ENCODE measurements at places on chromosomes 3 and 15.

DNA sequence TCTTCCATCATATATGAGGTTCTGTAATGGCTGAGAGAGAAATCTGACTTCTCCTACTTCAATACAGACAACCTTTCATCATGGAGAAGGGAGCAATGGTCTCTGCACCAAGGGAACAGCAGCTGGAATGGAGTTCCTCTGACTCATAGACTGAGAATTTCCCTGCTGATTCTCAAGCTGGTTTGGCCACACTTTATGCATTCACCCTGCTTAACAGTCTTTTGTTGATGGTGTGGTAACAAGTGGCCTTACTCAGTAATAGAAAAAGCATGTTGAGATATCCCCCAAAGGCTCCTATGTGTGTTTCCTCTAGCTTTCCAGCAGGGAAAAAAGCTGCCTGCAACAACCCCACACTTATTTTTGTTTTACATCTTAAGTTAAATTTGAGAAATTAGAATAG is 138.1 kb downstream of the GREM1 start:
- no peak for DNase-seq

GRCh38 chr15:81914734-81915256 is 131.0 kb downstream of the MEX3B start:
- no peak for DNase-seq

GRCh38 chr3:13666781-13667709 is 118.1 kb downstream of the FBLN2 start:
- no peak for DNase-seq

DNA sequence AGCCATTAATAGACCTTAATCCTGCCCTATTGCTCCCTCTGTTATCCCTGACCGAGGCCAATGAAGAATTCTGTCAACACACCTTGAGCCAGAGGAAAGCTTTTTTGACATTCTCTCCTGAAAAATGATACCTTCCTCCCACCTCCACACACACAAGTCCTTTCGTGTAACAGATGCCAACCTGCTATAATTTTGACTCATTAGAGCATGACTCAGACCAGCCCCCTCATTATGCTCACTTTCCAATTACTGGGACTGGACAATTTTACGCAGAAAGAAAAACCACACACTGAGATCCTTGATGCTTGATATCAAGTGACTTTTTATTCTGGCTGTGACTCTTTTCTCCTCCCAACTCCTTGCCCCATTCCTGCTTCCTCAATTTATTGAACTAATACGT is 50.9 kb downstream of the LSAMP start:
- DNase-seq = no peak

- no peak for DNase-seq
Observed at GRCh38 chr3:29279286-29279685, 1.6 kb upstream of the RBMS3 start.

DNA sequence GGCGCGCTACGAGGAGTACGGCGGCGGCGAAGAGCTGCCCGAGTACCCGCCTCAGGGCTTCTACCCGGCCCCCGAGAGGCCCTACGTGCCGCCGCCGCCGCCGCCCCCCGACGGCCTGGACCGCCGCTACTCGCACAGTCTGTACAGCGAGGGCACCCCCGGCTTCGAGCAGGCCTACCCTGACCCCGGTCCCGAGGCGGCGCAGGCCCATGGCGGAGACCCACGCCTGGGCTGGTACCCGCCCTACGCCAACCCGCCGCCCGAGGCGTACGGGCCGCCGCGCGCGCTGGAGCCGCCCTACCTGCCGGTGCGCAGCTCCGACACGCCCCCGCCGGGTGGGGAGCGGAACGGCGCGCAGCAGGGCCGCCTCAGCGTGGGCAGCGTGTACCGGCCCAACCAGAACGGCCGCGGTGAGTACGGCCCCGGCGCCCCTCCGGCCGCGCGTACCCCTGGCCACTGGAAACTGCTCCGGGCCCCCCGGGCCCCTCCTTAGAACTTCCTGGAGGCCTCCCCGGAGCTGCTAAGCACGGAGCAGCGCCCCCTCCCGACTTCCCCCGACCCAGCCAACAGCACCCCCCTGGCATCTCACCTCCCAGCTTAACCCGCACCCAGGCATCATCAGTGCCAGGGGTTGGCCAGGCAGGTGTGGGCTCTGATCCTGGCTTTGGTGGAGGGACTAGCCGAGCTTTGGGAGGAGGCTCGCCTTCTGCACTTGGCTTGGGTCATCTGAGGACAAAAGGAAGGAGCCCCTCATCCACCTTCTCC is 1.4 kb downstream of the LOXL1 start:
- peak; percentile 70 for DNase-seq

- DNase-seq = no peak
Observed at GRCh38 chr3:16704941-16705340, 99.7 kb upstream of the DAZL start.

- DNase-seq = no peak
Observed at GRCh38 chr3:149160754-149161300, 31.4 kb downstream of the HPS3 start.

DNA sequence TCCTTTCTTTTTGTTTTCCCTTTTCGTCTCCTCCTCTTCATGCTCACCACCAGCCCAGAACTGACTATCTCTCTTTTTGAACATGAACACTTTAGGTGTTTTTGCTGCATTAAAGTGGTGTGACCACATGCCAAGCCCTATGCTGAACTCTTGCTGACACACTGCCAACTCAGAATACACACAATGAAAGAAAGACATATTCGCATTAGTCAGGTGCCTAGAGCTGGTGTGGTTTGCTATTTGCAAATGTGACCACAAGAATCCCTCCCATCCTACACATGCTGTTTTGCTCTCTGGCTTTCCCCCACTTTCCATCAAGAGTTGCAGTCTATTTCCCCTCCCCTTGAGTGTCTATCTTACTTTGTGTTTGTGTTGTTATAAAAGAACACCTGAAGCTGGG is 967.8 kb upstream of the CFAP20DC start:
- DNase-seq = no peak

DNA sequence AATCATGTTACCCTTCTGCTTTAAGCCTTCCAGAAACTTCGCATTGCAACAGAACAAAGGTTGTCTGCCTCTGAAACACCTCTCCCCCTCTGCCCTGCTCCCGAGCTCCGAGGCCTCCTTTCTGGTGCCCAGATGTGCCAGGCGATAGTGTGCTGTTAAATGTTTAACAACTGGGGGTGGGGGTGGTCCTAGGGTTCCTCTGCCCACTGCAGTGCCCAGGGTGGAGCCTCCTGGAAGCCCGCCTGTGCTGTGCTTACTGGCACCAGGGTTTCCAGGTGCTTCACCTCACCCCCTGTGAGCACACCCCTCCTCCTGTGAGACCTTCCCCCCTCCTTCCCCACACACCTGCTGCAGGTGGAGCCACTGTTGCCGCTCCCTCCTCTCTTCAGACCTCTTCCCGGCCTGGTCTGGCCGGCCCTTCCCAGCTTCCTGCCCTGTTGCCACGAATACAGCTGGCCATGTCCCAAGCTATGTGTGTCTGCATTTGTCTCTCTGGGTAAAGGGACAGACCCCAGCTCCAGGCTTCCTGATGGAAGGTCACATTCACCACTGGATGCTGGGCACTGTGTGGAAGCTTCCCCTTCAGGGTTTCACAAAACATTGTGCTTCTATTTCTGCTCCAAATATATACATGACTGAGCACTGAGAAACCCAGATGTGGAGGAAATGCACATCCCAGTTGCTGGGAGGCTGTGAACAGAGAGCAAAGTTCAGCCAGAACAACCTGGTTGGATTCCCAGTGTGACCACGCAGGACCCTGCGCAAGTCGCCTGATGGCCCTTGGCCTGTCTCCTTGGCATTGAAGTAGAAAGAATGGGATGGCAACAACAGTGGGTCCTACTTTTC is 37.2 kb downstream of the MGLL start:
- peak; percentile 69 for DNase-seq

DNA sequence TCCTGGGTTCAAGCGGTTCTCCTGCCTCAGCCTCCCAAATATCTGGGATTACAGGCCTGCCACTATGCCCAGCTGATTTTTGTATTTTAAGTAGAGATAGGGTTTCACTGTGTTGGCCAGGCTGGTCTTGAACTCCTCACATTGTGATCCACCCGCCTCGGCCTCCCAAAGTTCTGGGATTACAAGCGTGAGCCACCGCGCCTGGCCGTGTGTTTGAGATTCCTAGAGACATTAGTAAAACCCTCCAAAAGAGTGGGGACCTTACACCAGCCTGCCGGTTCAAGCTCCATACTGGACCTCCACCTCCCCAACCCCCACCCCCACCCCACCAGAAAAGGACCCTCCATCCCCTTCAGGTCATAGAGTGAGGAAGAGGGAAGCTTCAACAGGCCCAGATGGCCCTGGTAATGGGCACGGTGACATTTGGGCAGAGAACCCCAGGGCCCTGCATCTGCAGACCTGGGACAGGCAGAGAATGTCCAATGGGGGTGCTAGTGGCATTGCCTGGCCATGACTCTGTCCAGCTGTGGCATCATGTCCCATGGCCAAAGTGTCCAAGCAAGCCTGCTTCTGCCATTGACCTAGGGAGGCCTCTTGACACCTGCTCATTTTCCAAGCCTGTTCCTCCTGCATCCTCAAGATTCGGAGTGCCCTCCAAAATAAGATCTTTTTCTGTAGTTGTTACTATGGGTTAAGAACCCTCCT is 108.9 kb upstream of the KLF13 start:
- DNase-seq = peak; percentile 11
